ENCODE measurements at places on chromosomes 6 and 20.

DNA sequence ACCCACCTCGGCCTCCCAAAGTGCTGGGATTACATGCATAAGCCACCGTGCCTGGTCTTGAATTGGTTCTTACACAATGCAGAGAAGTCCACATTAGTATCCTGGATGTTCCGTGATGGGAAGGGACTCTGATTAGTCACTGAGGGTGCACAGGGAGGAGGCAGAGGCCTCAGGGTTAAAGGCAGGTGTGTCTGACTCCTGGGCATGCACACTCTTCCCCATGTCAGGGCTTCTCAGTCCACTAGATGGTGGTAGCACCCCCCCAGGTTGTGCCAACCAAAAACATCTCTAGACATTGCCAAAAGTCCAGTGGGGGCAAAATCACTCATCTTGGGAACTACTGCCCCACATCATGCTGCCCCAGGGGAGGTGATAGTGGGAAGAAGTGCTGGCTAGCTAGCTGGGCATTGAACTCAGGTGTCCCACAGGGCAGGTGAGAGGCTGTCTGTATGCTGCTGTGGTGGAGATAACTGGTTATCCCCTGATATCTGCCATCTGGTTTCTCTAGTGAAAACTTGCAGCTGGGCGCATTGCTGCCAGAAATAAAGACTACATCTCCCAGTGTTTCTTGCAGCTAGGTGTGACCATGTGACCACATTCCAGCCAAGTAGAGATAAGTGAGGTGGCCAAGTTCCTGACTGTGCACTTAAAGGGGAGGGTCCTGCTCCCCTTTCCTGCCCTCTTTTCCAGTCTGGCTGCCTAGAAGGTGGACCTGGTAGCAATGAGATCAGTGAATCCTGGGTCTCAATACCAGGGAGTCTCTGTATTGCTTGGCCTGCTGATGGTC is 8.4 kb upstream of the NSFL1C start:
- peak; percentile 22 for DNase-seq

DNA sequence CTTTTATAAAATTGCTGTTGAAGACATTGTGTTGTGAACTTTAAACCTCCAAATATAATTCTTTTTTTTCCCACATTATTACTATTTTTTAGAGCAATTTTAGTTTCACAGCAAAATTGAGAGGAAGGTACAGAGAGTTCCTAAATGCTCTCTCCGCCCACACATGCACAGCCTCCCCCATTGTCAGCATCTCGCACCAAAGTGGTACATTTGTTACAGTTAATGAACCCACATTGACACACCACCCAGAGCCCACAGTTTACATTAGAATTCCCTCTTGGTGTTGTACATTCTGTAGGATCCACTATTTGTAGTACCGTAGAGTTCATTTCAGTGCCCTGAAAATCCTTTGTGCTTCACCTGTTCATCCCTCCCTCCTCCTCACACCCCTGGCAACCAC is 33.8 kb downstream of the TMEM181 start:
- no peak for DNase-seq

- peak; percentile 2 for DNase-seq
These were observed 227.2 kb downstream of the EPM2A start for GRCh38 chr6:145508107-145508506.

DNA sequence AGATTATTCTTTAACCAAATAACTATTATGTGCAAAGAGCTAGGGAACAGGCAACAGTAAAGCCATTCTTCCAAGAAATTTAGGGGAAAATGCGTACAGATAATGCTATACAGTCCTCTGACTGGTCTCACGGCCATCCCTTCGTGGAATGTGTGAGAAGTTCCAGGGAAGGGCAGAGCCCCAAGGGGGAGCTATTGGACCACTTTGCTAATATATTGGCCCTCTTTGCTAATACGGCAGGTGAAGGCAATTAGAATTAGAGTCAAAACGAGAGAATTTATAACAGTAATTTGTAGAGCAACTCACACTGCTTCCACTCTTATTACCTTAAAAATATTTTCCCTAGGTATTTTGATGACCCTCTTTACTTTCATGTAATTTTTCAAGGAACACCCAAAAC is 140.4 kb downstream of the IMPG1 start:
- peak; percentile 59 for DNase-seq

- no peak for DNase-seq
These were observed 89.6 kb downstream of the BMP7 start for GRCh38 chr20:57176842-57177241.

DNA sequence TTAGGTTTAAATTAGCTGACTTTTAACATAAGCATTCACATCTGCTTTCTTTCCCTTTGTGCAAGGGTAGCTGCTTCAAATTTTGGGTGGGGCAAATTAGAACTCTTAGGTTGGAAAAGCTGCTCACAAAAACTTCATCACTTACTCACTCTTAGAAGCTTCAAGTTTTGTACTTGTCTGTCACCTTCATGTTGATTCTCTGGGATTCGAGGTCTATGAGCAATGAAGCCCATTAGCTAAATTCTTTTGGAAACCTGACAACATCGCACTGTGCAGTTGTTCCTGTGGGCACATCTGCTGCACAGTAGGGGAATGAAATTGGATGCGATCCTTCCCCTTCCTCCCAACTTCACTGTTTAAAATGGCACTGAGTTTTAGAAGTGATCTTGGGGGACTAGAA is 156.1 kb downstream of the UBE3D start:
- no peak for DNase-seq

- DNase-seq = no peak
These were observed 20.5 kb upstream of the CRISP3 start for GRCh38 chr6:49764571-49765236.

GRCh38 chr6:28353981-28354676 is 4.4 kb downstream of the ZKSCAN3 start:
- peak; percentile 54 for DNase-seq

DNA sequence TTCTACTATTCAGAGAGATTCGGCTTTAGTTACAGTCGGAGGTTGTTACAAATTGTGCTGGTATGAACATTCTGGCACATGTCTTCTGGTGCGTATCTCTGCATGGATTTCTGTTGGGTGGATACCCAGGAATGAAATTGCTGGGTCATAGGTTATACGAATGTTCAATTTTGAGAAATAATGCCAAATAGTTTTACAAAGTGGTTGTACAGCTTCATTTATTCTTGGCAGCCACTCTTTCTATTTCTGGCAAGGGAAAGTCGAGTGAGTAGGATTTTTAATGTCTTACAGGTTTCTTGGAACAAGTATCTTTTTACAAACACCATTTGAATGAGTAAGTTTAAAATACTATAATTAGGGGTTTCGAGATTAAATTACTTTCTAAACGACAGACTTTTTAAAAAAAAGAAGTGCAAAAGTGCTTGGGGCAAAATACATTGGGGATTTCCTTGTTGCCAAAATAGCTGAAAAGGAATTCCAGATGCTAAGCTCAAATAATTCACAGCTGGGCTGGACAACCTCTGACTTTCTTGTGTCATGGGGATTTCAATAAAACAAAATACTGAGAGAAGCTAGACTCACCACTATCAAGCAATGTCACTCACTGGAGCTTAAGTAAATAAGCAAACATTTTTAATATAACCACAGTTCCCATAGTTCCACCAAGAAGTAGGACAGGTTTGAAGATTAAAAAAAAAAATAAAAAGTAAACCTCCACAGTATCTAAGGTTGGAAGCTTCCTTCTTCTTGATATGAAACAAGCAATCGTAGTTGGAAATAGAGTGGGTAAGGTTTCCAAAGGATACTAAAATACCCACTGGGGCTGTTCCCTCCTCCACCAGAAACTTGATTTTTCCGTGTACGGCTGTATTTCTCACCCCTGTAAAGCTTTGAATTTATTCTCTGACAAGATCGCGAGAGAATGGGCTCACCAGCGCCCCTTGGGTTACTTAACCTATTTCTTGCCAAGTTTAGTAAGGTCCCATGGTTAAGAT is 21.6 kb upstream of the GFOD1 start:
- no peak for DNase-seq

- no peak for DNase-seq
These were observed 3.7 kb upstream of the SIRPA start for GRCh38 chr20:1891263-1892118.

DNA sequence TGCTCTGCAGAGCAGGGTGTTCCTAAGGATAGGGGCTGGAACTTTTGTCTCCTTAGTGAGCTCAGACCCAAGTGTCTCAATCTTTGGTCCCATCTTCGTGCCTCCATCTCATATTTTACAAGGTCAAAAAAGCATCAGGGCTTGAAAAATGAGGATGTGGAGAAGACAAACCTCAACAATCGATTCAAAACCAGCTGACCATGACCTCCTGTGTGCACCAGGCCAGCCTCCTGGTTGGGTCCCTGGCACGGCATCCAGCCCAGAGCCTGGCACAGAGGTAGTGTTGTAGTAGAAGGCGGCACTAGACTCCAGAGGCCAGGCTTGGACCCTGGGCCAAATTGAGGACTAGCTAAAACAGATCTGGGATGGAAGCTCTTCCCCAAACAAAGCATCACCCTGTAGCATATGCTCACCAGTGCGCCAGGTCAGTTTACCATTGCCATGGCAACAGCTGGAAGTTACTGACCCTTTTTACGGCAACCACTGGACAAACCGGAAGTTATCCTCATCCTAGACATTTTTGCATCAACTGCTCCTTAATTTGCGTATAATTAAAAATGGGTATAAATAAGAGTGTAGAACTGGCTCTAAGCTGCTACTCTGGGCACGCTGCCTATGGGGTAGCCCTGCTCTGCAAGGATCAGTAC is 69.3 kb upstream of the BLCAP start:
- no peak for DNase-seq

- DNase-seq = no peak
These were observed 50.7 kb downstream of the OPN5 start for GRCh38 chr6:47832386-47833100.

DNA sequence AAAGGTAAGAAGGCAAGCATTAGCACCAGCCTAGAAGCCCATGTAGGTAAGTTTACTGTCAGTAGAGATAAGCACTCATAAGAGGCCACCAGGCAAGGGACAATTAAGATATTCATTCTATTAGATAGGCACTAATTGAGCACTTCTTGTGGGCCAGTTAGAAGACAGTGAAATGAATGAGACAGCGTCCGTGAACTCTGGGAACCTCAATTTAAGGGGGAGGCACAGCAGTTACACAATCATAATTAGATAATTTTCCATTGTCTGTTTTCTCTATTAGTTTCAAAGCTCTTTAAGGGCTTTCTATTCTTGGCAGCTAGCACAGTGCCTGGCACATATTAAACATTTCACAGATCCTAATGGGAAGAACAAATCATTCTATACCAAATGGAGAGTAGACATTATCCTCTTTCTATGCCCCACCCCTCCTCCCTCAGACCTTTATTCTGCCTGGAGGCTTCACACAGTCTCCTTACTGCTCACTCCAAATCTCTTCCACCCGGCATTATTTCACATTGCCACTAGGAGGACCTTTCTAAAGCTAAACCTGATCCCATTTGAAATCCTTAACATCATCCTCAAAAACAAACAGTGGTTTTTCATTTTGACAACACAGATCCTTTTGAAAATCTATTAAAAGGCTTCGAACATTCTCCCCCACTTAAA is 529.6 kb downstream of the ADGRB3 start:
- peak; percentile 45 for DNase-seq

- no peak for DNase-seq
These were observed 174.6 kb downstream of the GJA10 start for GRCh38 chr6:90068703-90069523.

DNA sequence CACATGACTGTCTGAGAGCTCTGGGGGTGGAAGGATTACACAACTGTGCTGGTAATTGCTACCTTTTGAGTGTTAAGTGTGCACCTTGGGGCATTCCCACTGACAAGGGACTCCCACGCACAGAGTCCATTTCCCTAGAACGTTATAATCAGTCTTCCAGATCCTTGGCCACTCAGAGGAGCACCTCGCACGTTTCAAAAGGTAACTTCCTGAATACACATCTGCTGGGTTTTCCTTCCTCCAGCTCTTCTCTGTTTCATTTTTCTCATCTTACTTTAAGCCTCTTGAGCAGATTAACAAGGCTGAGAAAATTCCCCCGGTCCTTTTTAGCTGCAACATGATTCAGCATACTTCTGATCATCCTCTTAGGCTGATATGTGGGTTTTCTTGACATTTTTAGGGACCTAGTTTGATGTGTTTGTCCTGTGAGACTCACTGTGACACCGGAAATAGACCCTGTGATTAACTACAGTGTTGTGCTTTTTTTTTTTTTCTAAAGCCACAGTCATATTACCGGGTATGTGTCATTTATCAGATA is 98.4 kb upstream of the DUSP22 start:
- DNase-seq = no peak

DNA sequence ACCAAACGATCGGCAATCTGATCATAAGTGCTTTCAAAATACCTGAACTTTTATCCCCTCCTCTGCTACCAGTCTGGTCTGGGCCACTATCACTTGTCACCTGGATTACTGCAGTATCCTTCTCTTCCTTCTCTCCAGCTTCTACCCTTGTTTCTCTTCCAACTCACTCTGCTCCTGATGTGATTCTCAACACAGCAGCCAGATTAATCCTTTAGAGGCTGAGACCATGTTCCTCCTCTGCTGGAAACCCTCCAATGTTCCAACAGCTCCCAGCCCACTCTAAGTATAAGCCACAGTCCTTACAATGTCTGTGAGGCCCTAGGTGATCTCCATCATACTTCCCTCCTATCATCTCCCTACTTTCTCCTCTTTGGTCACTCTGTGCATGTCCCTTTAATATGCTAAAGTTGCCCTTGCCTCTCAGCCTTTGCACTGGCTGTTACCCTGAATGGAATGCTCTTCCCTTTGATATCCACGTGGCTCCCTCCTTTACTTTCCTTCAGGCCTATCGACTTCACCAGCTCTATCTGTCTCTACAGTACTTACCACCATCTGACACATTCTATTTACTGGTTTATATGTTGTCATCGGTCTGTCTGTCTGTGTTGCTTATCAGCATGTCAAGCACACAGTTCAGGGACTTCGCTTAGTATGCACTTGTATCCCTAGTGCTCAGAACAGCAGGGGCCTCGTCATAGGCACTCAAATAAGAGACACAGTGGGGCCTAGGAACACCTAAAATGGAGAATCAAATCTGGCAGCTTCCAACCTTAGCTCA is 35.0 kb upstream of the RNF24 start:
- DNase-seq = no peak

DNA sequence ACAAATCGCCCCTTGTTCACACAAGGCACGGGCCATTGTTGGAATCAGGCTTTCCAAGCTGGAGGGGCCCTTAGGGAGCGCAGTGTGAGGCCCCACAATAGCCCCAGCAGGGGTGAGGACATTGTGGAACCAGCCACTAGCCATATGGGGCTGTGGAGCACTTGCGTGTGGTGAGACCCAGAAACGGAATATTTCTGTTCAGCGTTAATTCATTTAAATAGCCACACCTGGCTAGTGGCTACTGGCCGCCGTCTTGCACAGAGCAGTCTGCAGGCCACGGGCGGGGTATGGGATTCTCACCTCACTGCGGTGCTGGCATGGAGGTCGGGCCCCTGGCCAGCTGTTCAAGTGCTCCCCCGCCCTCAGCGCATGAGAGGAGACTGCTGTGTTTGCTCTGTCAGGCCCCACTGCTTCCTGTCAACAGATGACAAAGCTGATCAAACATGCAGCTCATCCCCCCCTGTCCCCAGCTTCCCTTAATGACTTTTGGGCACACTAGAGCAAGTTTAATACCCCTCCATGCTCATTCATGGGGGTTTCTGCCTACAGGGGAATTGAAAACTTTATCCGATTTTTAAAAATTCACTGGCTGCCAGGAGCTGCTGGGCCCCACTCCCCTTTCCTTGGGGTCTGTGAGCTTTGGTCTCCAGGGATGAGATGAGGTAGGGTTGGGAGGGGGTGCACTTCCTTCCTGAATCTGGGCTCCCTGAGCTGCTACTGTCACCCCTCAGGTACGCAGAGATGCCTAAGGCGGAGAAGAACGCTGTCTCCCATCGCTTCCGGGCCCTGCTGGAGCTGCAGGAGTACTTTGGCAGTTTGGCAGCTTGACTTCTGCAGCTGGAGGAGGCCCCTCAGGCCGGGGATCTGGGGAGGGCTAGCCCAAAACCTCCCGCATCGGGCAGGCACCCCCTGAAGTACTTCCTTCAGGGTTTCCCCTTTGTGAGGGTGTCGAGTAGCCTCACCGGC is 13.6 kb downstream of the ITPA start:
- DNase-seq = no peak
